Spinal cord (tissue), 10 donors: ENCODE measurements at places on chromosomes 12 and 14. TPM values are rescaled to one million over a fixed set of nuclear protein-coding genes. Genes with fewer than 3 reads are reported as not detected.

INSM2 gene
- 0.17 TPM for total RNA-seq

WNT1 gene
- not detected for total RNA-seq

C12orf56 gene
- total RNA-seq, result 0.99 TPM

CCER1 gene
- total RNA-seq, result not detected

DNA sequence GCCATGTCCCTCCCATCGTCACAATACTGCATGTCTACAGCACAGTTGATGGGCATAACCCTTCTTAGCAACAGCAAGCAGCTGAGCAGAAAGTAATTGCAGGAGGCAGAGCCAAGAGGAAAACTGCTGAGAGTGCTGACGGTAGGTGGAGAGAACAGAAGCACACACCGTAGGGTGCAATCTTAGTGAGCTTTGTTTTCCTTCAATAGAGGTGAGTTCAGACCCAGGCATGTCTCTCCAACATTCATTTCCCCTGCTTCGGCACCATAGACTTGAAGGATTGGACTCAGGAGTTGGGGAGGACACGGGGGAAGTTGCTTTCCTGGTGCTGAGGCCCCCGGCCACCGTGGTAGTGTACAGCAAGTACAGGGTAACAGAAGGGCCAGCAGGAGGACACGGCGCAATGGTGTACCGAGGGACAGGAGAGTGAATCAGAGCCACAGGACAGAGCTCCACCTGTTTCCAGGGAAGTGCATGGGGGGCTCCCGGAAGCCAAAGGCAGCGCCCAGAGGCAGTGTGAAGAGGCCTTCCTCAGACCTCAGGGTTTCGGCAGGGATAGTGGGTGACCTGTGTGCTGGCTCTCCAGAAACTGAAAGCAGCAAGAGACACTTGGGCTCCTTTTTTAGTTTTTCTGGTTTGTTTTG lies 36.3 kb upstream of the SINHCAF start:
- DNase-seq, result peak; percentile 26

GRCh38 chr14:40733206-40733605 lies 873.5 kb upstream of the LRFN5 start:
- DNase-seq, result no peak

- DNase-seq, result no peak
Measured at GRCh38 chr12:128763395-128763794, 60.4 kb downstream of the SLC15A4 start.

GRCh38 chr14:69635981-69636639 lies 24.7 kb downstream of the SUSD6 start:
- no peak for DNase-seq

DNA sequence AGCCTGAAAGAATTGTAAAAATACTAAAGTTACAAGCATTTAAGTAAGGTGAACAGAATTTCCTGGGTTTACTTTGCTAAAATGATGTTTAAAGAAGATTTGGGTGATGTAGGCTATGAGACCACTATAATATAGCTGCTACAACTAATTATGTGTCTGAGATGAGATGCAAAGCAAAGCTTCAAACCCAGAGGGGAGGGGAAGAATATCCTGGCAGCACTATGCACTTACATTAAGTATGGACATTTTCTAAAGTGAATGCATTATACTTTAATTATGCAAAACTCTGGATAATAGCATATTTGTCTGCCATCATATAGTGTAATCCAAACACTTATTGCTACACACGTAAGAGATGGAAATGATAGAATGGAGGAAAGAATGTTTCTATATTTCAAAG lies 1003.7 kb downstream of the GALC start:
- no peak for DNase-seq

DNA sequence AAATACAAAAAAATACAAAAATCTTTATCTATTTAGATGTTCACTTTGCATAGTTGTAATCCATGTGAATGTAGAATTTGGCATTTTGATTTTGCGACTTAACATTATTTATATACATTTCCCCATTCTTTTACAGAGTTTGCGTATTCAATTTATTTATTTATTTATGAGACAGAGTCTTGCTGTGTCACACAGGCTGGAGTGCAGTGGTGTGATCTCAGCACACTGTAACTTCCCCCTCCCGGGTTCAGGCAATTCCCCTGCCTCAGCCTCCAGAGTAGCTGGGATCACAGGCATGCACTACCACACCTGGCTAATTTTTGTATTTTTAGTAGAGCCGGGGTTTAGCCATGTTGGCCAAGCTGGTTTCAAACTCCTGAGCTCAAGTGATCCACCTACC lies 25.3 kb upstream of the STRN3 start:
- DNase-seq, result no peak

DNA sequence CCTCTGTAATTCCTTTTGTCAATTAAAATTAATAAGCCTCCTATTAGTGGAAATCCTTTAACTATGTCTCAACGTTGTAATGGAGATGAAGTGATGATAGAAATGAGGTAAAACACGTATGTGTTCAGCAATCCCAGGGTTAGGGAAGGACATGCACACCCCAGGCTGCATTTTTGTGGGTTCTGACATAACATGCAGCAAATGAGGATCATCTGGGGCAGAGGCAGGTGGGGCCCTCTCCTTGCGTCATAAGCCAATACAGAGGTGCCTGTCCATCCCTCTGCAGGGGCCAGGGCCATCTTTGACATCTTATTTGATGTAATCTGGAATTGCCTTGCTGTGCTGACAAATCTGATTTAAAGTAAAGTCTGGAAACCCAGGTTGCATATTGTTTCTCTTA lies 73.2 kb downstream of the MYRFL start:
- no peak for DNase-seq

GRCh38 chr14:53683229-53683628 lies 273.4 kb downstream of the BMP4 start:
- no peak for DNase-seq
